ENCODE measurements at places on chromosomes 7 and 10.

DNA sequence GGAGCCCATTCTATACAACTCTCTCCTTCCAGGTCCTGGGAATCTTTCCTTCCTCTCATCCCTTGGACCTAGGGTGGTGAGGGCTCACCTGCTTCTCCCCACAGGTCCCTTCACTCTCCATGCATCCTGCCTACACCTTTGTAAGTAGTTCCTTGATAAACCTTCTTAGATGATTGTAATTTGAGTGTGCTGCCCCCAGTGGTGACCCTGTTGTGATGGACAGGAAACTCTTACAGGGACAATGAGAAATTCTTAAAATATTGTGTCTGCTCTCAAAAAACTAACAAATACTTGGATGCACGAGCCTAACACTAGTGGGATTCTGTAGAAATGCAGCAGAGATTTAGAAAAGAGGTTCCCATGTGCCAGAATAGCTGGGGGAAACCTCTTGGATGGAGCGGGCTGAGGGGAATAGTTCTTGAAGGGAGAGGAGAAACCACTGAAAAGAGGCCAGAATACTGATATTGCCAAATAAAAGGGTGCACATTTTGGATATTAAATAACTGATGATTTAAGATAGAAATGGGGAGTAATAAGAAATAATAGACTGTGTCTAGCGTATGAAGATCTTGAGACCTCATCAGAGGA lies 6.7 kb upstream of the PAXIP1 start:
- DNase-seq, result peak; percentile 8

- no peak for DNase-seq
Measured at GRCh38 chr10:37952043-37952755, 24.2 kb downstream of the ZNF25 start.

DNA sequence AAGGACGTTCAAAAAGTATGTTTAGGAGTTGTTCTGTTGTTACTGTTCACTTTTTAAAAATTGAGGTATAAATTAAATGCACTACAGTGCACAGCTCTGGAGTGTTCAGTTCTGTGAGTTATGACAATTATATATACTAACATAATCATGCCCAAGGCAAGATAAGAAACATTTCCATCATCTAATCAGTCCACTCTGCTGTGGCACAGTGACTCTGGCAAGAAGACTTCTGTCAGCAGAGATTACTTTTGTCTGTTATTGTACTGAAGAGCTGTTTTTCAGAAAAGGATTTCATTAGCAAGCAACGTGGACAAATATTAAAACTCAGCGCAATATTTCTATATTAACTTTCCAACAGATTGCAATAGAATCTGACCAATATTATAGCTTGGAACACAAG lies 32.0 kb downstream of the ICA1 start:
- no peak for DNase-seq

- peak; percentile 14 for DNase-seq
Measured at GRCh38 chr7:66330961-66331360, 125.8 kb downstream of the TPST1 start.
